Epithelial cell of proximal tubule (primary cell): ENCODE measurements at places on chromosomes 5 and 9.

DNA sequence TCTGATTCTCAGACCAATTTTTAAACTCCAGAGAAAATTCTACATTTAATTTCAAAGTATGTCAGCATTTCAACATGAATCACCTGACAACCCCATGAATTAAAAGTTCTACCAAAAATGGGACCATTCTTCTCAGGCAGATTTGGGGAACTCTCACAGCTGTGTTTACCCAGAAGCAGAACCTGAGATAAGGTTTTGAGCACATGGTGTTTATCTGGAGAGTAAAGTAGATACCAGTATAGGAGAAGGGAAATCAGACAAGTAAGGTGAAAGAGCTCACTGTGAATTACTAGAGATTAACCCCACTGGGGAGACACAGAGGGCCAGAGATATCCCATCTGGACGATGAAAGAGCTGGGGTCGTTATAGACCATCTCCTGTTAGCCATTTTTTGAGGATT lies 729.1 kb downstream of the DNAH5 start:
- no peak for DNase-seq

DNA sequence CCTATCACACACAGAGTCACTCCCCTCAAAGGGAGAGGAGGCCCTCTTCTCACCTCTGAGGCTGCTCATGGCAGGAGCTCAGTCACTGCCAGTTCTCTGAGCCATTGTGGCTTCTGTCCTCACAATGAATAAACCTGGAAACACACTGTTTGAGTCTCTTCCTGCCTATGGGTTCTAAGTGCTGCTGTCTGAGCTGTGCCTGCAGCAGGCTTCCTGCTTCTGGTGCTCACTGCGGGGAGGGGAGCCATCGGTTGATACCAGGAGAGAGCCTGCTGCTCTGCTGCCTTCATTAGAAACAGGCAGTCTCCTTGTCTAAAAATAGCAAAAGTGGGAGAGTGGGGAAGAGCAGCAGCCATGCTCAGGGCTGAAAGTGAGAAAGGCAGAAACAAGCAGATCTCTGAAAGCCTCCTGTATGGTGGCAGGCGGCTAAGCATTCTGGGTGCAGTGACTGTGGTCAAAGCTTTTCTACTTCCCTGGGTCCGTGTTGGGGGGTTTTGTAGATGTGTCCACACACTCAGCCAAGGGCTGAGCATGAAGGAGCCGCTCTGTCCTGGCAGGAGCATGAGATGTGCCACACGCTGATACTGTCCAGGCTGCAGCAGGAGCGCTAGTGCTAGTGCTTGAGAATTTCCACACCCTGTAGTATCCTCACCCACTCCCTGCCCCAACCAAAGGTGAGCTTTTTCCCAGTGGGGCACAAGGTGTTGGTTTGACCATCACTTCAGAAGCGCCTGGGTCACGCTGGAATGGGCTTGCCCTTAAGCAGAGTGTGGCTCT lies 34.2 kb downstream of the PRKACG start:
- no peak for DNase-seq

GRCh38 chr9:132011309-132011708 lies 68.4 kb downstream of the MED27 start:
- no peak for DNase-seq

- no peak for DNase-seq
Observed at GRCh38 chr9:124271660-124272059, 13.9 kb downstream of the NEK6 start.

DNA sequence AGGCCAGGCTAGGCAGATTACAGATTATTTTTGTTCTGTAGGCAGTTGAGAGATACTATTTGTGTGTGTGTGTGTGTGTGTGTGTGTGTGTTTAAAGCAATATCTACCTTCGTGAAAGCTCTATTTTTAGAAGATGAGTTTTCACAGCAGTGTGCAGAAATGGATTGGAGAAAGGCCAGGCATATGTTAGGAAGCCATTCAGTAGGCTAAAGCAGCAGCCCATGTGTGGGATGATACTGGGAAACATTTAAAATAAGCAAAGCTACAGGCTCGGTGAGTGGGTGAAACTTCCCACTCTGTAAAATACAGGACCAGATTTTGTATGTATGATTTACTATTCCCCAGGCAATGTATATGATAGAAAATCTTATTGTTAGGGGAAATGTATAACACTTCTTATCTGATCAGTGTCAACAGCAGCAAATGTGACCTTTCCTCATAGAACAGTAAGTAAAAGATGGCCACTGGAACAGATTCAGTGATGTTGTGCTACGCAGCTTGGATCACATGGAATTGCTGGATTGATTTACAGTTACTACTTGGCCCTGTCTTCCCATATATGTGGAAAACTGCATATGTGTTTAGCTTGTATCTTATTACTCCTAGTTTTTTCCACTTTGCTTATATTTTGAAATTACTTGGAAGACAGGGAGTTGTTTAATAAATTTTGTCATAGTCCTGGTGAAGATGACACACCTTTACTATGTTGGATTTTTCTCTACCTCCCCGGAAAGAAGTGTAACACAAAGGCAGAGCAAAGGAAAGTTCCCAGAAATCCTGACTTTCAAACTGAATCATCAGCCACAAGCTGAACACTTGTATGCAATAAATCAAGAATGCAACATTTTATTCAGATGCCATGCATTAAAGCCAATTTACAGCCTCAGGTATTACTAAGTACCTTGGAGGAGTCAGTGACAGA lies 1077.7 kb upstream of the SEMA6A start:
- no peak for DNase-seq

DNA sequence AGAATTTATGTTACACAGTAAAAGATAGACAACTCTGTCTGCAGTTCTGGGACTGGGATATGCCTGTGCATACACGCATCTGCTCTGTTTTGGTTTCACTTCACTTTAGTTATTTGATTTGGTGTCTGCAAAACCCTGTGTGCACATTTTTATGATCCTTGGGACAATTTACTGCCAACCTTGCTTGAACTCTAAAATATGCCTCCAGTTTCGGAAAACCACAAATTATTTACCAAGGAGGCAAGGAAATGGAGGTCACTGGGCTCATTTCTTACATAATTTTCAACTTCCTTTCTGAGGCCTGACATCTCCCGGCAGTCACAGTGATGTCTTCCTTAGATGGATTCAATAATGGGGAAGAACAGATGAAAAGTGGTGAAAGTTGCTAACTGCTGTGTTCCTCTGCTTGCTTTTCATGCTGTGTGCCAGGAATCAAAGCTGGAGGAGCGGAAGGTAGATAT lies 61.2 kb upstream of the TAF11L2 start:
- no peak for DNase-seq

GRCh38 chr9:94127806-94128205 lies 43.5 kb downstream of the PTPDC1 start:
- DNase-seq = no peak

GRCh38 chr9:133889584-133890301 lies 102.4 kb downstream of the VAV2 start:
- no peak for DNase-seq

GRCh38 chr5:39201781-39202596 lies 17.4 kb downstream of the FYB1 start:
- DNase-seq = no peak

- DNase-seq = no peak
Observed at GRCh38 chr5:14134771-14135170, 8.4 kb upstream of the TRIO start.

GRCh38 chr5:76990899-76991459 lies 38.1 kb downstream of the CRHBP start:
- no peak for DNase-seq

- no peak for DNase-seq
Observed at GRCh38 chr9:109745335-109746283, 34.4 kb upstream of the PALM2AKAP2 start.

DNA sequence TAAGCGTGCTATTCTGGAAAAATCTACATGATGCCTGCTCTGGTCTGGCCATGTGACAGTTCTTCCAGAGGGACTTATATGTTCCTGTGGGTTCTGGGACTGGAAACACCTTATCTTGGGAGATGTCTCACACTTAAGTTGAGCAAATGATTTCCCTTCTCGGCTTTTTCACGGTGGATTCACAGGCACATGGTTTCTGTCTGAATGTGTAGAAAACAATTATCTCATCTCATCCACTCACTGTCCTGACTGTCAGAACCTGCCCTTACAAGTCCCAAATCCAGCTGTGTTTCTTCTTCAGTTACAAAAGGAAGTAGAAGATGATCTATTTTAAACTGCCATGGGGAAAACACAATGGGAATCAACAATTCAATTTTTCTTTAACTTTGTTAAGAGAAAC lies 184.0 kb downstream of the SYK start:
- DNase-seq = no peak

- DNase-seq = no peak
Observed at GRCh38 chr5:135234666-135235401, 164.2 kb downstream of the MACROH2A1 start.

DNA sequence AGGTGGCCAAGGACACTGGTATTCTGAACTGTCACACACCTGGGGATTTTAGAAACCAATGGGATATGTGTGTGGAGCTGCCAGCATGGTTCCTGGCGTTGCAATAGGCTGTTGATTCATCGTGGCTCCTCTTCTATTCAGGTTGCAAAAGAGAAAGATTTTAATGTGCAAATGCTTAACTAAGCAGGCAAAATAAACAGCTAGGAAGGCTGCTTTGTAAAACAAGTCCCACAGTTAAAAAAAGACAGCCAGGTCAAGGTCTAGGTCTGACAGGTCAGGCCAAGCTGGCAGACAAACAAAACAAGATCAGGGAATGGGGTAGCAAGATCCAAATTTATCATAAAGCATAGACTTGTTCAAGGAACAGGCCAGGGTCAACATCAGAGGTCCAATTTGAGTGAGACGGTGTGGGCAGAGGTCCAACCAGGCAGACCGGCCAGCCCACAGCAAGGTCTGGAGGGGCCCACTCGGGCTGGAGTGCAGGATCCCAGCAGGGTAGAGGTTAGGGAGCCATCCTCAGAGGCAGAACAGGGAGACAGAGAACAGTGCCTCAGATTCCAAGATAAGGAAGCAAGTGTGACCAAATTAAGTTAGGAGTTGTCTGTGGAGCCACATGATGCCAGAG lies 45.6 kb downstream of the SUB1 start:
- no peak for DNase-seq

- DNase-seq = no peak
Observed at GRCh38 chr5:122779451-122779850, 4.6 kb downstream of the SNX2 start.

GRCh38 chr5:72498284-72498683 lies 8.9 kb downstream of the ZNF366 start:
- DNase-seq = no peak

- DNase-seq = no peak
Observed at GRCh38 chr9:80883826-80884579, 805.3 kb downstream of the TLE1 start.

DNA sequence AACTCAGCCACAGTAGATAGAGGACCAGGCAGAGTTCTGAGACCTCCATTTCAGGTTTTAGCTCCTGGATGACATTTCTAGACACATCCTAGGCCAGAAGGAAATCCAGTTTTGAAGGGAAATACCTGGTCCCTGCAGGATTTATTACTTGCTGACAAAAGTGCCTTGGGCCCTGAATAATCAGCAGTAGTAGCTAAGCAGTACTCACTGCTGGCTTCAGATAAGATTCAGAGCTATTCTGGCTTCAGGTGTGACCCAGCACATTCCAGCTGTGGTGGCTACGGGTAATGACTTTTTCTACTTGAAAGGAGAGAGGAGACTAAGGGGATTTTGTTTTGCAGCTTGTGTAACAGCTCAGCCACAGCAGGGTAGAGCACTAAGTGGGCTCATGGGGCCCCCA lies 34.0 kb downstream of the NDUFAF2 start:
- no peak for DNase-seq

GRCh38 chr9:120446671-120447070 lies 133.3 kb downstream of the CDK5RAP2 start:
- no peak for DNase-seq

- no peak for DNase-seq
Observed at GRCh38 chr5:150804388-150804787, 25.8 kb downstream of the SMIM3 start.

DNA sequence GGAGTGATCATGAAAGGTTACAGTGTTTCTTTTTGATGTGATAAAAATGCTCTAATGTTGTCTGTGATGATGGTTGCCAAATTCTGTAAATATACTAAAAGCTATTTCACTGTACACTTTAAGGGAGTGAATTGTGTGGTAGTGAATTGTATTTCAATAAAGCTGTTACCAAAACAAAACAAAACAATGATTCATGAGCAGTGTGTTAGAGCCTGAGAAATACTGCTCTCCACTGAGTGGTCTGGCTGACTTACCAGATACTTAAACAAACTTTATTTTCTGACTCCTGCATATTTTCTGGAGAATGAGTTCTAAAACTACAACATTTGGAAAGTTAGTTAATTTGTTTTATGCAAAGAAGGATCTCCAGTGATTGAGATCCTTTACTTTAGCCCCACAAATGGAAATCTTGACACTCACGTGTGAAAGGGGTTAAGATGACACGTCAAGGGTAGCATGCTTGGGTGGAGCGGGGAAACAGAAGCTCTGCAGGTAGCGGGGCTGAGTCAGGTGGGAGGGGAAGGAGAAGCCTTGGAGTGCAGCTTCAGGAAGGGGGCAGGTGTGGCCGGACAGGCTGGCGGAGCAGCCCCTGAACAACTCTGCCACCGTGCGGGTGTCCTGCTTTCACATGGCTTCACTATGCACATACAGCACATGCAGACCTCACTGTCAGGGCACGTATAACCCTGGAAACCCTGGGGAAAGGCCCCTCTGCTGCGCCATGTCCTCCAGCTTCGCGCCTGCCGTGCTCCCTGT lies 256.7 kb downstream of the IRX1 start:
- no peak for DNase-seq

DNA sequence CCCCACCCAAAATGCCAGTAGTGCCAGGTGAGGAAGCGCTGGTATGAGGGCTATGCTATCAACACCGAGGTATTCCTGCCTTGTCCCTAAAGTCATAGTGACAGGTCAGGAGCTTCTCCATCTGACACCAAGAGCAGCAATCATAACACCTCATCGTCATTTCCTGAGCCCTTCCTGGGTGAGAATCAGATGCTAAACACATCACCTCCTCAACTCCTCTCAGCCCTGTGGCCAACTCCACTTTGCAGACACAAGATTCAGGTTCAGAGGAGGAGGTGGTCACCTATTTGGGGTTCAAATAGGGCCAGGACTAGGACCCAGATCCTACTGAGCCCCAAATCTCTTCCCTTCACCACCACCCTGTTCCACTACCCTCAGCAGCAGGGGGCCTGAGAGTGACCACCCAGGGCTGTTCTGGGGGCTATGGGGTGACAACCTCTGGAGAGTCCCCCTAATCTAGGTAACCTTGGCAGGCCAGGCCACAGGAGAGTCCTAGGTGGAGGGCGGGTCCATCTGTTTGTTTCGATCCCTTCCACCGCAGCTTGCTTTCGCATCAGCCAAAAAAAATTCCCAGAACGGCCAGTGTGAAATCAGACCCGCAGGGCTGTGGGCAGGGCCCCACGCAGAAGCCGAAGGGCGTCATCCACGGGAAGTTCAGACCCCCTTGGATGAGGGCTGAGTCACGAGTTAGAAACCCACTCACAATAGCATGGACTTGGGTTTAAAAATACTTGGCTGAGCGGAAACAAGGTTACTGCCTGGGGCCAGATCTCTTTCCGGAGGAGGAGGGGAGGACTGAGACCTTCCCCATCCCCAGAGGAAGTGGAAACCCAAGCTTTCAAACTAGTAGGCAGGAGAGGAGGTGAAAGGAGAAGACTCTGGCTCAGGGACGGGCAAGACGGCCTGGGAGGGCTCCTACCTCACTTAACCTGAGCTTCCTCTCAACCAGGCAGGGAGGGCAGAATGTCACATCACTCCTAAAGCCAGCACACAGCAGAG lies 8.7 kb downstream of the STK10 start:
- DNase-seq = no peak

GRCh38 chr9:112032743-112033142 lies 136.1 kb downstream of the UGCG start:
- DNase-seq = no peak
